ENCODE measurements at places on chromosomes 2 and 18.

- DNase-seq = no peak
Observed at GRCh38 chr2:10185046-10185445, 62.5 kb downstream of the RRM2 start.

DNA sequence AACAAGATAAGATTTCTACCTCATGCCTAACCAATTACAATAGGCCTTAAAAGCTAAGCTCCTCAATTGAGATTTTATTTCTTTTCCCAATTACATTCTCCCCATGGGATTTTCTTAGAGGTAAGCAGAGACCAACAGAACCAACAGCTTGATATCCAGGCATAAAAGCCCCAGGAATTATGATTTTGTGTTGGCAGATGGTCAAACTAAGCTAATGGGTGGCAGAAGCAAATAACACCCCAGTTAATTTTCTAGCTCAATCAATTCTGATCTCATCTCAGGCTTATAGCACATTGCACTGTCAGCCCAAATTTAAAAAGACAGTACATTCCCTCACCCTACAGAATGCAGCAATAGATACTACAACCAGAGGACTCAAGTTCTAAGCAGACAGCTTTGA lies 156.4 kb downstream of the NRXN1 start:
- no peak for DNase-seq

- no peak for DNase-seq
Observed at GRCh38 chr2:111982822-111983221, 72.2 kb upstream of the TMEM87B start.

- DNase-seq = no peak
Observed at GRCh38 chr2:54555318-54555837, 99.3 kb downstream of the SPTBN1 start.

GRCh38 chr2:200340508-200341224 lies 34.2 kb downstream of the SPATS2L start:
- DNase-seq = no peak

DNA sequence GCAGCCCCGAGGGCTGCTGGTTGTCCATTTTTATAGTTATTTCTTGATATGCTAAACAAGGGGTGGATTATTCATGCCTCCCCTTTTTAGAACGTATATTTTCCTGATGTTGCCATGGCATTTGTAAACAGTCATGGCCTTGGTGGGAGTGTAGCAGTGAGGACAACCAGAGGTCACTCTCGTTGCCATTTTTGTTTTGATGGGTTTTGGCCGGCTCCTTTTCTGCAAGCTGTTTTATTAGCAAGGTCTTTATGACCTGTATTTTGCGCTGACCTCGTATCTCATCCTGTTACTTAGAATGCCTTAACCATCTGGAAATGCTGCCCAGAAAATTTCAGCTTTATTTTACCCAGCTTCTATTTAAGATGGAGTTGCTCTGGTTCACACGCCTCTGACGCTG lies 825.8 kb upstream of the CDH2 start:
- no peak for DNase-seq

DNA sequence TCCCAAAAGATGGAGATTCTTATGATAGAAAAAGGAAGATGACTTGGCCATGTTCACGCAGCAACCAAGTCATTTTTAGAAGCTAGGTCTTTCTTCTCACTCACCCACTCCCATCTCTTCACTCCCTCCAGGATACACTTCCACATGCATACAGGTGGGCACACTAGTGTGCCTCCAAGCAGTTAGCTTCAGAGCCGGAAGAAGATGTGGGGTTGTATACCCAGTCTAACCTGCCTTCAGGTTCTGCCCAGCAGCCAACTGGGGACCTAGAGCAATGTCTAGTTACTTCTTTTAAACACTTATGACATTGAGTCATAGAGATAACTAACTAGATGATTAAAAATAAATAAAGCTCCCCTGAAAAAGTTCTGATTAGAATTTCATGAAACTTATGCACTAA lies 21.8 kb upstream of the TANK start:
- no peak for DNase-seq

GRCh38 chr18:33440060-33441043 lies at the start of gene CCDC178:
CCDC178 (minus strand) TSS chr18:33440721; CDS start chr18:33412088, 28,633 bp downstream.
- no peak for DNase-seq

DNA sequence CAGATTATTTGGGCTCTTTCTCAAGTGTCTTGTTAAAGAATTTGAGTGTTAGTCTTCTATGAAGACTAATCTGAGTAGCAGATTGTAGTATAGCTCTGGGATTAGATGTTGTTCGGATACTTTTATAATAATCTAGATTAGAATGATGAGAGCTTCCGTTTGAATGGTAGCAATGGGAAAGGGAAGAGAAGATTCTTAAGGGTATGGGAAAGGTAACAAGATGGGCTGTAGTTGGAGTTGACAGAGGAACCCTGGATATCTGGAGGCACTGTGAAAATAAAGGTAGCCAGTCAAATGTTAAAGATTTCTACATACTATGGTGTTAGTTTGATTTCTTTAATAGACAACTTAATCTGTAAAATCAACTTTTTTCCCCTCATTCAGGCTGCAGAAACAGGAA lies 4.7 kb downstream of the DDX1 start:
- DNase-seq = no peak

DNA sequence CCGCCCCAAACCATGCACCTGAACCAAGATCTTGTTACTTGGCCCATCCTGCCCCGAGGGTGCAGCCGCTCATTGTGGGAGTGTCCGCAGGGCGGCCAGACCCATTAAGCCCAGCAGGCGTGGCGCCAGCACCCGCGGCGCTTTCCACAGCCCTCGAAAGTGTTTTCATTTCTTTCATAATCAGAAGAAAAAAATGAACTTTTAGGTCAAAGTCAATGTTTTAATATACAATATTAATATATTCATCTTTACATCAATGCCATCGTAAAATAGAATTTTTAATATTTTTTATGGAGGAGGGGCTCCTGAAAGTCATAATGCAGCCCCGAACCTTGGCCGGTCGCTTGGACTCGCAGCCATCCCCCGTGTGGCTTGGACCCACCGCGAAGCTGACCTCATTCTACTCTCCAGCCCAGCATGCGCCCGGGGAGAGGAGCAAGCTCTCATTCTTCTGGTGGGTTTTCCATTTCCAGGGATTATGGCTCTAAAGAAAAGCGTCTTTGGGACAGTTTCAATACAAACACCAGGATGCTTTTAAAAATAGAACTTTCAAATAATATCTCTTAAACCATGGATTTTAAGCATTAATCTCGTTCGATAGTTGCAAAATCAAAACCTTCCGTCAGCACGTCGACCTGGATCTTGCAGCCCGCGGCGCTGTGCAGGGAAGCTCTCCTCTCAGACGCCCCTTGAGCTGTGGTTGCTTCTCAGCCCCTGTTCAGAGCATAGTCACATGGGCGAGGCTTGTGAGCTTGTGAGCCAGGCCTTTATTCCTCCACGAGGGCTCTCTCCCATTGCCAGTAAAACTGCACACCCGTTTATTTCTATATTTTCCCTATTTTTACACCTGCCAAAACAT lies 17.2 kb upstream of the ASB1 start:
- no peak for DNase-seq

GRCh38 chr18:45335282-45336043 lies 279.8 kb upstream of the SLC14A2 start:
- DNase-seq = no peak

DNA sequence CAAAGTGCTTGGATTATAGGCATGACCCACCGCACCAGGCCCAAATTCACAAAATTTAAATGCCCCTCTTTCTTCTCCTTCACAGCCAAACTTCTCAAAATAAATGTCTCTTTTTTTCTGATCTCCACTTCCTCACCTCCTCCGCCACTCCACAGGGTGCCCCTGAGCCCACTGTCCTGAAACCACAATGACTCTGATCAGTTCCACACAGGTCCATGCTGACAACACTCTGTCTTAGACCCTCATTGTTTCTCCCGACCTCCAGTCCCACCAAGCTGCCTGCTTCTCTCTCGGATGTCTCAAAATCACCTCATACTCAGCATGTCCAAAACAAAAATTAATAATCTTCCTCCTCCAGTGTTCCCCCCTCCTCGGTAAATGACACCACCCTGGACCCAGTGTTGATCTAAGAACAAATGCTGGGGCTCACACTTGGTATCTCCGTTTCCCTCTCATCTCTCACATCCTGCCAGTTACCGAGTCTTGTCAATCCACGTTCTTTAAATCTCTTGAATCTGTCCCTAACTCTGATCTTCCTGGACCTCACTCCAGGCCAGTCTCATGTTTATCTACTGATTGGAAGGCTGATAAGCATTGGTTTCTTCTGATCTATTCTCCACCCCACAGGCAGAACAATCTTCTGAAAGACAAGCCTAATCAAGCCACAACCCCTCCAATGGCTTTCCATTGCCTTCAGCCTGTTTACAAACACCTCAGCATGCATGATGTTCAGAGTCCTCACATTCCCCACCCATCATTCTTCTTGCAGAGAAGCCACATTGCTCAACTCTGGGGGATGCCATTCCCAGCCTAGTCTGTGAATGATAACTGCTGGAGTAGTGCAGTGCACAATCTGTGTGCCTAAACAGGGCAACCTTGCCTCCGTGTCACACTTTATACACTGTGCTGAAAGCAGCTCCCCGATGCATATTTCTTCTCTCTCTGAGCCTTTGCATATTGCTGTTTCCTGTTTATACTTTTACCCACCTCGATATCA lies 12.4 kb upstream of the ANKRD44 start:
- DNase-seq = no peak

DNA sequence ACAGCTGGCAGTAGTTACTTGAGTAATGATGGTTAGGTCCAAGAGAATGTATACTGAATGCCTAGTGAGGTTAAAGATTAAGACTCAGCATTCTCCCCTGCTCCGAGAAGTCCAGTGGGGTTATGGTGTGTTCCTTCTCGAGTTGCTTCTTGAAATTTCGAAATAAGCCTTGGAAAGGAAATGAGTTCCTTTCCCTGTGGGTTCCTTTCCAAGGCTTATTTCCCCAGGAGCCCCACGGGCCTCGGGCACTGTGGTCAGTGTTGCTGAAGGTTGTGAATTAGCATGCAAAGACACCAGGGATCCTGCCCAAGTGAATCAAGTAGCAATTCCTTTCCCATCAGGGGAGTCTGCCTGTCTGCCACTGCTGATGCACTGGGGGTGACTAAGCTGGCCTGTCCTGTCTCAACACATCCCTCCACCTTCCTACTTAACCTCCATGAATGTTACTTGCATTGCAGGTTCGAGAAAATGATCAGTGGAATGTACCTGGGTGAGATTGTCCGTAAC lies 53.6 kb downstream of the HK2 start:
- no peak for DNase-seq

GRCh38 chr2:8623958-8624591 lies 57.8 kb upstream of the ID2 start:
- no peak for DNase-seq

- DNase-seq = no peak
Observed at GRCh38 chr2:119487434-119488244, 36.6 kb downstream of the SCTR start.

DNA sequence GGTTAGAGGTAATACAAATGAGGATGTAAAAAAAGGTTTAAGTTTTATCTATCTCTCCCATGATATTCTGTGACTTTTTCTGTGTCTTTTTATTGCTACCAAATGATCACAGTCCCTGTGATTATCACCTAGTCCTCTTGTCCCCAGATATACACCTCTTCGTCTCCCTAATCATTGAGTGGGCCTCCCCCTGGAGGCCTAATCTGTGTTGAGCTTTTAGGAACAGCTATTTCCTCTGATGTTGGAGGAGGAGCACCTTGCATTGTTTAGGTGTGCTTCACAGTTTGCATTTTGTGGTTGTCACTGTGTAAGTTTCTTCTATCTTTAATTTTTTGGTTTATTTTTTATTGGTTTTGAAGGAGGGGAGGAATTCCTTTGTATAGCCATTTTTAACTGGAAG lies 33.3 kb downstream of the CCDC85A start:
- DNase-seq = no peak

DNA sequence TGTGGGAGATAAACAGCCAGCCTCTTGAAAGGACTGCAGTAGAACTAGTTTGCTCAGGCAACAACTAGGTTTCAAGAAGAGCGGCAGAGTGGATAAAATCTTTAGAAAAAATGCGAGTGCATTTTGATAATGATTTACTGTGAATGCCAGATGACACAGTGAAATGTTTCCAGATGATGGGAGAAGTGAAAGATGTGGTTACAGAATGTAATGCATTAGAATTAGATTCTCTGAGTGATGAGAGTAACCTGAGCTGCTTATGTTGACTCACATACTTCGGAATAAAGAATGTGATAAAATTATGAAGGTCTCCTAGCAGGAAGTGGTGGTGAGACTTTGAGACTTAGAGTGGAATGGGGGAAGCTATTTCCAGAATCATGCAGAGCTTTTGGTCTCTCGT lies 184.3 kb downstream of the GULP1 start:
- no peak for DNase-seq

GRCh38 chr2:236552581-236553363 lies 16.9 kb upstream of the ACKR3 start:
- DNase-seq = no peak

DNA sequence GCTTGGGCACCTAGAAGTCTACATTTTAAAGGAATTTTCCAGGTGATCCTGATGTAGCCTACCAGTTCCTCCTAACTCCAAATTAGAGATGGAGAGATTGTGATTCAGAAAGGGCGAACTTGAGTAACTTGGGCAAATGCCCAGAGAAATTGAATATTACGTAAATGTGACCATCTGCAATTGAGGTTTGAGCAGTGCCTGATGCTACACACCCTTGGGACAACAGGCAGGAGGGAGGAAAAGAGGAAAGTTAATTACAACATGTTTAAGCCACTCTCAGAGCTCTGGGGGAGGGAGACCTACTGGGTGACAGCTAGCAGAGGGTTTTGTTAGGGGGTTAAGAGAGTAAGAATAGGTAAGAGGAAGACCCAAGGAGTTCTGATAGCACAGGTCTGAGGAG lies 208.9 kb downstream of the LPIN1 start:
- DNase-seq = no peak

GRCh38 chr2:179966778-179967394 lies 40.2 kb downstream of the CWC22 start:
- DNase-seq = no peak

GRCh38 chr2:70979180-70979488 lies 704 bp downstream of the ANKRD53 start:
- no peak for DNase-seq

- DNase-seq = no peak
Observed at GRCh38 chr2:164760179-164760578, 81.4 kb downstream of the COBLL1 start.

DNA sequence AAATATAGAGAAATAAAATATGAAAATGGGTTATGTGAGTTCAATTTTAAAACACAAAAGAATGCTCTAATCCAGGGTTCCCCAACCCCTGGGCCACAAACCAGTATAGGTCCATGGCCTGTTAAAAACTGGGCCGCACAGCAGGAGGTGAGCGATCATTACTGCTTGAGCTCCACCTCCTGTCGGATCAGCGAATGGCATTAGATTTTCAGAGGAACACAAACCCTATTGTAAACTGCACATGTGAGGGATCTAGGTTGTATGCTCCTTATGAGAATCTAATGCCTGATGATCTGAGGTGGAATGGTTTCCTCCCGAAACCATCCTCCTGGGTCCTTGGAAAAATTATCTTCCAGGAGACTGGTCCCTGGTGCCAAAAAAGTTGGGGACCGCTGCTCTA lies 34.7 kb downstream of the TTR start:
- DNase-seq = no peak

All from activated naive CD4-positive, alpha-beta T cell (primary cell).